HCT116 (cell line): ENCODE measurements at places on chromosomes 6 and 20.
A peak's percentile ranks its signal among the peaks of the same experiment; 100 is the strongest.

- DNase-seq: no peak
Measured at GRCh38 chr6:49847014-49847413, 19.3 kb downstream of the CRISP1 start.

DNA sequence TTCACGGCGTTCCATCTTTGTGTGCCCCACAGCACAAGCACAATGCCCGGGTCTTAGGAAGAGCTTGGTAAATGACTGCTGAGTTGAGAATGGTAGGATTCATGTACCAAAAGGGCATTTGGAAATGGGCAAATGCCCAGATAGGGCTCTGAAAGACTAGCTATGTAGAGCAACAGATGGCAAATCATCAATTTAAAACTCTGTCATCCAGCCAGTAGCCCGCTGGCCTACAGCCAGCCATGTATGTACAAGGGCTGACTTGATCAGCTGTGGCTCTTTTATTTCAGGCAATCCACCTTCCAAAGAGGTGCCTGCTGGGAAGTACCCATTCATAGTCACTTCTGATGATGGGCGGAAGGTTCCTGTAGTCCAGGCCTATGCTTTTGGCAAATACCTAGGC, 35.1 kb downstream of the NT5E start:
- DNase-seq: no peak

GRCh38 chr6:146209942-146210341, 181.1 kb downstream of the GRM1 start:
- DNase-seq: no peak

- no peak for DNase-seq
Measured at GRCh38 chr6:39898625-39899024, 35.6 kb downstream of the MOCS1 start.

DNA sequence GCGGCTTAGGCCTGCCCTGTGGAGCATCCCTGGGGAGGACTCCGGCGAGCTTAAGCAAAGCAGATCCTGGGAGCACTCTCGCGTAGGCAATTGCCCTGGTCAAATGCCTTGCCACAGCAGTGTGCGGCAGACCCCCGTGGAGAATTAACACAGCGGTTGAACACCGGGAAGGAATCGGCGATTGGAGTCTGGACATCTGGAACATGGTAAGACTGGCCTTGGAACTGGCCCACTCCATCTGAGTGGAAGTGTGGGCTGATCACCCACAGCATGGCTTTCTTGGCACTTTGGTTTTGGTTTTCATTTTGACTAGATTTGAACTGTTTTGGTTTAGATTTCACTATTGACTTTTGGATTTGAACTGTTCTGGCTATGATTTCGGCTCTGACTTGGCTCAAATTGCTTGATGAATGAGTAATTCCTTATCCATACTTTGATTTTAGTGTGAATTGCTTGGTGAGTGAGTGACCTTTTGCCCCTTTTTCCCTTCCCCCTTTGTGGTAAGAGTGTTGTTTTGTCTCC, 300.7 kb downstream of the RNGTT start:
- no peak for DNase-seq

DNA sequence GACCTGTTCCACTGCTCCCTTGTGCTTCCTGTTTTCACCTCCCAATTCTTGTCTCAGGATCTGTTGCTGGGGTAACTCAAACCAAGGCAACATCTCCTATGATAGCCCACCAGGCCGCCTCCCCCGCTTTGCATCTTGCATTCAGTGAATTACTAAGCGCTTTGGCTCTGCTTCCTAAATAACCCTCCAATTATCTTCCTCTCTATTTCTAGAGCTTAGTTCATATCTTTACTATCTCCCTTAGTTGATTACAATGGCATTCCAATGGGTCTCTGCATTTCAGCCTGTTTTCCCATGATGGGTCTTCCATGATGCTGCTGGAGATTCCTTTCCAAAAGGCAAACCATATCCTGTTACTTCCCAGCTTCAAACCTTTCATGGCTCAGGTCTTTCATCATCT, 117.2 kb upstream of the FERMT1 start:
- no peak for DNase-seq

DNA sequence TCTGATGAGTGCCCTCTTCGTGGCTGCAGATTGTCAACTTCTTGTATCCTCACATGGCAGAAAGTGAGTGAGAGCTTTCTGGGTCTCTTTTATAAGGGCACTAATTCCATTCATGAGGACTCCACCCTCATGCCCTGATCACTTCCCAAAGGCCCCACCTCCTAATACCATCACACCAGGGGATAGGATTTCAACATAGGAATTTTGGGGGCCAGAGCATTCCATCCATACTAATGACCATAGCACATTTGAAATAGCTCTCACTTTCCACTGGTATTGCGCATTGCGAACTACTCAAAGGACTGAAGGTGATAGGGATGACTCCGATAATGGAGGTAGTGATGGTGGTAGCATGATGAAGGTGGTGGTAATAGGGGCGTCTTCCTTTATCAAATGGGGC, 324.3 kb downstream of the PRL start:
- no peak for DNase-seq

GRCh38 chr6:148595550-148595949, 151.3 kb upstream of the UST start:
- no peak for DNase-seq

GRCh38 chr20:62196286-62196685, 13.5 kb downstream of the MTG2 start:
- DNase-seq: no peak

GRCh38 chr6:36636687-36637418, 41.7 kb upstream of the CDKN1A start:
- no peak for DNase-seq

GRCh38 chr20:19497064-19497463, 261.0 kb upstream of the RIN2 start:
- DNase-seq: no peak

DNA sequence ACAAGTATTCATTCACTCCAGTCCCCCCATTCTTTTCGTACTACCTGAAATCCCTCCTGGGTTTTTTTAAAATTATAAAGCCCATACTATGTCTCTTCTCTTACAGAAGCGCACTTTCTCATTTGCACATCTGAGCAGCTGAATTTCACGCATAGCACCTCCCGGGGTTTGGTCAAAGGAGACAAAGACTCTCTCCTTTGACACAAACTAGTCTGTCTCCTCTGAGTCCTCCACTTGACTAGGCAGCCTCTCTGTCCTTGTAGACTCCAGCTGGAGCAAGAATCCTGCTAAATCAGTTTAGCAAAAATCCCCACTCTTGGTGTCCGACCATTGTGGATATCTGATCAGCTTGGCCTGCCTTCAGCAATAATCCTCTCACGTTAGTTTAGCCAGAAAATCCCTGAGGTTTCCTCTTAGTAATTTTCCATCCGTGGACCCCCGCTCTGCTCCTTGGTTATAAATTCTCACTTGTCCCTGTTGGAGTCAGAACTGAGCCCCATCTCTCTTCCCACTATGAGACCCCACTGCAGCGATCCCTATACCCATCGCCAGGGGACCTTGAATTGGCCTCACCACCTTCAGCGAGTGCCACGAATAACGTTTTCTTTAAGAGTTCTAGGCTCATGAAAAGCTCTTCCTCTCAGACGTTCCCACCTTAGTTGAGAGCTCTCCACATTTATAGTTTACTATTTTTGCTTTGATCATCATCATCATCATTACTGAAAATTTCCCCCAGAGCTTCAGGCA, 29.0 kb downstream of the PDYN start:
- DNase-seq: no peak

GRCh38 chr20:51484831-51485230, 57.7 kb downstream of the NFATC2 start:
- no peak for DNase-seq

- no peak for DNase-seq
Measured at GRCh38 chr20:54056762-54057639, 13.4 kb downstream of the BCAS1 start.

DNA sequence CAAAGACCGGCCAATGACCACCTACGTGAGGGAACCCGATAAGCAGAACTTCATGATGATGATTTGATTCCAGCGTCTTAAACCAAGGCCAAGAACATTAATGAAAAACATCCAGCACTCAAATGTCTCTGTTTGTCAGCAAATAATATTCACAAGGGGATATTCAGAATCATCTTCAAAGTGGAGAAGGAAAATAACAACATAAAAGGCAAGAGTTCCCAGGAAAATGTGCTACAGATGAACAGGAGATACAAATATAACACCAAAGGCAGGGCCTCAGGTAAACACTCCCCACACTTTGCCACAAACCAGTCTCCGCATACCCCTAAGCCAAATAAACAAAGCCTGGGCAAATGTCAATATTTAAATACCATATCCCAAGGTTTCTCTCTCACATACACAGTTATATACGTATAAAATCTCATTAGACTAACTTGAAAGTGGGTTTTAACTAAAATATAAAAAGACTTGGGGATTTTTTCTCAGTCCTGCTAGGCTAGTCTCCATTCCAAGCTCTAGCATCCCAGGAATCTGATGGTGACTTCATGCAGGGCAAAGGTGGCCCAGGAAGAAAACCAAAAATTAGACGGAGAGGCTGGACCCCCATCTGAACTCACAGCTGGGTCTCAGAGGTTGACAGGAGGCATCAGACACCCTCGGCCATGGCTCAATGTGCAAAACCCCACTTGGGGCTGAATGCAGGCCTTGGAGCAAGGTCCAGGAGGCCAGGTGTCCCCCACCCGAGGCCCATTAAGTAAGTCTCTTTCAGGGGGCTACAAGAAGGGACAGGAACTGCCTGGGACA, 32.1 kb downstream of the TRAM2 start:
- no peak for DNase-seq

- DNase-seq: no peak
Measured at GRCh38 chr6:110567957-110568696, 91.7 kb upstream of the SLC22A16 start.

DNA sequence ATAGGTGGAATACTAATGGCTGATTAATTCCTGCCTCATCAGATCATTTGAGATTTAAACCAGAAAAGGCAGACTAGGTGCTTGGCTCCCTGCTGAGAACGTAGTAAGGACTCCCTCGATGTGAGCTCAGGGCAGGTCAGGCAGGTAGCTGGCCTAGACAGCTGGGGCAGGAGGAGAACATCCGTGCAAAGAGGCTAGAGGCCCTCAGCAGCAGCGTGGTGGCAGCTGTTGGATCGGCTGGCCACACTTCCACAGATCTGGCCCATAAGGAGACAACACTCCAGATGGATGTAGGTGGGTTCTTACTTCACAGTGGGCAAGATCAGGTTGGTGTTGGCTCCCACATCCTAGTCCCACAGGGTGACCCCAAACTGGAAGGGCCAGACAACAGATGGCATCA, 38.5 kb downstream of the EYA2 start:
- no peak for DNase-seq

GRCh38 chr6:148818939-148819575, 72.2 kb downstream of the UST start:
- DNase-seq: no peak

GRCh38 chr6:70210462-70210861, 92.4 kb downstream of the COL9A1 start:
- no peak for DNase-seq

DNA sequence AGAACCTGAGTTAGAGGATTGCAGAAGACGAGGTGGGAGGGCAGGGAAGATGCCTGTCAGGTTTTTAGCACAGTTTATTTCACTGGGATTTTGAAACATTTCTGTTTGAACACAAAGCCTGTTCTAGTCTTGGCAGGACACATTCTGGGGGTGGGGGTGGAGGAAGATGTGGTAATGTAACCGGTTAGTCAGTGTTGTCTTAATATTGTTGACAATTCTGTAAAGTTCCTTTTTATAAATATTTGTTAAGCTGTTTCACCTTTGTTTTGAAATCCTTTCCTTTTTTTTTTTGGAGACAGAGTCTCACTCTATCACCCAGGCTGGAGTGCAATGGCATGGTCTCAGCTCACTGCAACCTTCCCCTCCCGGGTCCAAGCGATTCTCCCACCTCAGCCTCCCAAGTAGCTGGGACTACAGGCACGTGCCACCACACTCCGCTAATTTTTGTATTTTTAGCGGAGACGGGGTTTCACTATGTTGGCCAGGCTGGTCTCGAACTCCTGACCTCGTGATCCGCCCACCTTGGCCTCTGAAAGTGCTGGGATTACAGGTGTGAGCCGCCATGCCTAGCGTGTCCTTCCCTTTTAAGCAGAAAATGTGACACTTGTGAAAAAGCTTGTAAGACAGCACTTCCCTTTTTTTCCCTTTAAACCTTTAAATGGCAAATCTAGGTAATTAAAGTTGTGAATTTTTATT, 20.2 kb downstream of the SLC9A8 start:
- no peak for DNase-seq

GRCh38 chr6:44558832-44559251, 171.3 kb downstream of the CDC5L start:
- no peak for DNase-seq

- no peak for DNase-seq
Measured at GRCh38 chr6:17045581-17046322, 56.1 kb upstream of the STMND1 start.

DNA sequence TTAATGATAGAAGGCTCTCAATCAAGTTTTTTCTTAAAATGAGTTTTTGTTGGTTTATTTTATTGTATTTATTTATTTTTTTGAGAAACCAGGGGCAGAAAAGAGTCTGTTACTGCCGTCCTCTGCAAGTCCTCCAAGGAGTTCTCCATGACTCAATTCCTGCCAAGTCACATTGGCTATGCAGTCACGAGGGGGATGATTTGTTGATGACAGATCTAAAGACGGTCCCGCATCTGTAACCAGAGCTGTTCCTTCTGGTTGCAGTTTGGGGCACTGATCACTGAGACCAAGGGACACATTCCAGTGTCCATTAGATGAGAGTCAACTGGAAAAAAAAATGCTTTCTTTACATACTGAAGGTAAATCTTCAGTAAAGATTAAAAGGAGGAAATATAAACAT, 13.9 kb upstream of the TSHZ2 start:
- no peak for DNase-seq

DNA sequence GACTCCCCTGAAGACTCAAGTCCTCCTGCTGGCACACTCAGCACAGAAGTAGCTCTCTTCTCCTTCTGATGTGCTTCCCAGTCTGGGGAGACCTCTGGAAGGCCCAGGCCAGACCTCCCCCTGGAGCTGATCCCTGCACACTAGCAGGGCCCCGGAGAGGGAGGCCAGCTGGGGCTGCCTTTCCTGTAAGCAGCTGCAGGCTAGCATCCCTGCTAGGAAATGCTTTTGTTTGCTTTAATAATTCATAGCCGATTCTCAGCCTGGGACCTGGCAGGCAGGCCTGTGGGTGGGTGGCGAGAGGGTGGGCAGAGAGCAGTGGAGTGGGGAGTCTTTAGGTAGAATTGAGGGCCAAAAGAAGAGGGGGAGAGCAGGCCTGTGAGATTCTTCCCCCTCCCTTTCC, 5.2 kb downstream of the EBF4 start:
- DNase-seq: no peak

- DNase-seq: no peak
Measured at GRCh38 chr6:131776985-131777384, 30.8 kb upstream of the ENPP1 start.

DNA sequence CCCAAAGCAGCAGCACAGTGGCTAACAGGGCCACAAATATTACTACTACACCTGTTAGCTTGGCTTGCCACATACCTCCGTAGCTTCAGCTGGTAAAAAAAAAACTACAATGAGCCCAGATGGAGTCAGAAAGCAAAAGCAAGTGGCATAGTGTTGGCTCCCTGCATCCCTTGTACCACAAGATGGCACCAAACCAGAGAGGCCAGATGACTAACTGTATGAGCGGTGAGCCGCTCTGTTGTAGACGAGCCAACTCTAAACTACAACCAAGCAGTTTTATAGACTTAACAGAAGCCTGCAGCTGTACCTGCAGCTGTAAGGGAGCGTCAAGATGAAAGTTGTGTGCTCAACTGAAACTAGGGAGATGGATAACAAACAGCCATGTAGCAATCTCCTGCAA, 84.5 kb upstream of the MCHR2 start:
- DNase-seq: peak; percentile 32
